ENCODE measurements at places on chromosomes 16 and 17.

DNA sequence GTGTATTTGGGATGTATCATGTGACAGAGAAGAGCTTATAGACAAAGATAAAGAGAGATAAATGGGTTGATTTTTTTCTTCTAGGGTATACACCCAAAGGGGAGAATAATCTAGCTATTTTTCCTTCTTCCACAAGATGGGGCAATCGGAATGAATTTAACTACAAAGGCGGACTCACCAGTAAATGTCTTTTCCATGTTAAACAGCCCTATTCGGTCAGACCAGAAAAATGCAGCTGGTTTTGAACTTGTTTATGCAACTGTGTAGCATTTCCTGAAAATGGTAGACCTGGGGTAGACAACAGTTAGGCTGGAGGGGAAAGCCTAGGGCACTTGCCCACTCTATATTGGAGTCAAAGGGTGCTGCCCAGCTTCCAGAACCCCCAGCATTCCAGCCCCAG lies 477.1 kb downstream of the TOX3 start:
- peak; percentile 33 for DNase-seq

DNA sequence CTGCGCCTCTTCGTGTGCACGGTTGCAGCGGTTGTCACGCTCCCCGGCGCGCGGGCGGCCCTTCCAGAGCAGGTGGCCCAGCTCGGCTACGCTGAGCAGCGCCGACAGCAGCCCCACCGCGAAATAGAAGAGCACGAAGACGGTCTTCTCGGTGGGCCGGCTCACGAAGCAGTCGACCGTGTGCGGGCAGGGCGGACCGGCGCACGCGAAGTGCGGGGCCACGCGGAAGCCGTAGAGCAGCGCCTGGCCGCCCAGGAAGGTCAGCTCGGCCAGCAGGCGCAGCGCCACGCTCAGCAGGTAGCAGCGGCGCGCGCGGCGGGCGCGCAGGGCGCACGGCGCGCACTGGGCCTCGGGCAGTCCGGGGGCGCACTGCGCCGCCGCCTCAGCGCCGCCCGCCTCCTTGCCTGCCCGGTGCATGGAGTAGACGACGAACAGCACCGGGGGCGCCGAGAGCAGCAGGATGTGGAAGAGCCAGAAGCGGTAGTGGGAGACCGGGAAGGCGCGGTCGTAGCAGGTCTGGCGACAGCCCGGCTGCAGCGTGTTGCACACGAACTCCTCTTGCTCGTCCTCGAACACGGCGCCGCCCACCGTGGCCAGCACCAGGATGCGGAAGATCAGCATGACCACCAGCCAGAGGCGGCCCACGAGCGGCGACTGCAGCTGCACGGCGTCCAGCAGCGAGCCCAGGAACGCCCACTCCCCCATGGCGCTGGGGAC lies 1.3 kb downstream of the GJD3 start:
- DNase-seq: no peak

- DNase-seq: no peak
Measured at GRCh38 chr16:86625821-86626220, 47.5 kb downstream of the FOXL1 start.

DNA sequence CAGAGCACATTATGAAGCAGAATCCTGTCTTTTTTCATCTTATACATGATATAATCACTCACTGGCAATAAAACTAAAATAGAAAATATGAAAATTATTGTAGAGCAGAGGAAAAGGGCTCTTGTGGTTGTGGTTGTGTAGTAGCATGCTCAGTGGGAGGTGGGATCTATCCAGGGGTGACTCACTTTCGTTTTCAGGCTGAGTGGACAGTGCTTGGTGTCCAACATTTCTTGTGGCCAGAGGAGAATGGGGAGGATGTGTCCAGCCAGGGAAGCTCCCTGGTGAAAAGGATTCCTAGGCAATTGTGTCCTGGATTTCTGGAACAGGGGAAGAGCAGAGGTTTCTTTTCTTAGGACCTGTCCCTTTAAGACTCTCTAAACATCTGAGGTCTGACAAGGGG lies 31.9 kb upstream of the CPHXL start:
- DNase-seq: no peak

DNA sequence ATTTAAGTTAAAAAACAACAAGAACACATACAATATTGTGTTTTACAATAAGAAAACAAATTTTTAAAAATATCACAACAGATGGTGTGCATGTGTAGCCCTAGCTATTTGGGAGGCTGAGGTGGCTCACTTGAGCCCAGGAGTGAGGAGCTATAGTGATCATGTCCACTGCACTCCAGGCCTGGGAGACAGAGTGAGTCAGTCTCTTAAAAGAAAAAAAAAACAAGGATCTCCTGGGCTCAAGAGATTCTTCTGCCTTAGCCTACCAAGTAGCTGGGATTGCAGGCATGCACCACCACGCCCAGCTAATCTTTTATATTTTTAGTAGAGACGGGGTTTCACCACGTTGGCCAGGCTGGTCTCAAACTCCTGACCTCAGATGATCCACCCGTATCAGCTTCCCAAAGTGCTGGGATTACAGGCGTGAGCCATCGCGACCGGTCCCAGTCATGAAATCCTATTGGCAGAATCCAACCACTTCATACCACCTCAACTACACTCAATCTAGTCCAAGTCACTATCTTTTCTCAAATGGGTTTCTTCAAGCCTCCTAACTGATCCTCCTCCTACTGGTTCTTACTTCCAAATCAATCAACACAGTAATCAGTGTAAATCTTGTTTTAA lies 55.0 kb downstream of the STH start:
- DNase-seq: no peak

- no peak for DNase-seq
Measured at GRCh38 chr16:1281517-1281916, 25.6 kb downstream of the TPSD1 start.

DNA sequence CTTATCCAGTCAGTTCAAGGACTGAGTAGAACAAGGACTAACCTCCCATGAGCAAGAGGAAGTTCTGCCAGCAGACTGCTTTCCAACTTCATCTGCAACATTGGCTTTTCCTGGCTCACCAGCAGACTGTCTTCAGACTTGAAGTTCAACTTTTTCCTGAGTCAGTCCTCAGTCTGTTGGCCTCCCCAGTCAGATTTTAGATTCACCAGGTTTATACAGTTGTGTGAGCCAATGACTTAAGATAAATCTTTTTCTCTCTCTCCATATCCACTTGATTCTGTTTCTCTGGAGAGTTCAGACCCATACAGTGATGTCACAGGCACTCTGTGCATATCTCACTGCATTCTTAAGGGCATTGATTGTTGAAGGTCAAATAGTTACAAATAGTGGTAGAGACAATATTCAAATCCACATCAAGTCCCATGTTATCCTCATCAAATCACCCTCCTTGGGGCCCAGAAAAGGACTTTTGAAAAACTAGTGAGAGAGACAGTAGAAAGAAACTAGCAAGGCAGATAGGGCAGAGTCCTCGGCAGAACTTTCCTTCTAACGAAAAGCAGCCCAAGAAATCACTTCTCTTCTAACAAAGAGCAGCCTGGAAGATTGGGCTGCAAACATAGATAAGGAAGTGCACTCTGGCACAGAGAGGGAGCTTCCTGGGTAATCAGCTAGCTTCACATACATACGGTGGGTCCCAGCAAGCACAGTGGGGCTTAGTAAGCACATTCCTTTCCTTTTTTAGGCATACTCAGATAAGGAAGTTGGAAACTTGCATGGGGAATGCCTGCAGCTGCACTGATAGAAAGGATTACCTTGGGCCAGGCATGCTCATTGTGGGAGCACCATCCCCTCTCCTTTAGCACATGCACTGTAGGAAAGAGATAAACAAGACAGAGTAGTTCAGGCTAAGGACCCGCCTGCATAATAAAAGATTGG lies 132.3 kb upstream of the FAM20A start:
- DNase-seq: no peak

DNA sequence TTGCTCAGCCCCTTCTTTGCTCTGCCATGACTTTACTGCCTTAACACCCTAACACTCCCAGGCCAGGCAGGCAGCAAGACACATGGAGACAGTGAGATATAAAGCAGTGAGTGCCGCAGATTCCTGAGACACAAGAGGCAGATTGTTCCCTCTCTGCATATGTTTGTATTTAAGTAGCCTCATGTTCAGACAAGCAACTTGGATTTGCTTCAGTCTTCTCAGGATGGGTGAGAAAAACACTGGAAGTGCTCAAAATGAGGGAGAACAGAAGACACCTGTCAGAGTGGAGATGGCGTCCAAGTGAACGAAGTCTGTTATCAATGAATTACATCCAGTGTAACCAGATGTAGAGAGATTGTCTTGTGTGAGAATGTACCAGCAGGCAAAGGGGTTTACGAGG lies 86.8 kb downstream of the CES1 start:
- DNase-seq: no peak

- DNase-seq: peak; percentile 92
Measured at GRCh38 chr16:700684-701584, 4.7 kb downstream of the FBXL16 start.

GRCh38 chr17:77725846-77726245 lies 232.7 kb upstream of the TNRC6C start:
- DNase-seq: no peak

- no peak for DNase-seq
Measured at GRCh38 chr17:16259926-16260325, 42.9 kb downstream of the PIGL start.

- DNase-seq: no peak
Measured at GRCh38 chr17:63634163-63634562, 11.9 kb downstream of the MAP3K3 start.

GRCh38 chr16:1459967-1460366 lies 14.9 kb downstream of the CLCN7 start:
- DNase-seq: no peak

DNA sequence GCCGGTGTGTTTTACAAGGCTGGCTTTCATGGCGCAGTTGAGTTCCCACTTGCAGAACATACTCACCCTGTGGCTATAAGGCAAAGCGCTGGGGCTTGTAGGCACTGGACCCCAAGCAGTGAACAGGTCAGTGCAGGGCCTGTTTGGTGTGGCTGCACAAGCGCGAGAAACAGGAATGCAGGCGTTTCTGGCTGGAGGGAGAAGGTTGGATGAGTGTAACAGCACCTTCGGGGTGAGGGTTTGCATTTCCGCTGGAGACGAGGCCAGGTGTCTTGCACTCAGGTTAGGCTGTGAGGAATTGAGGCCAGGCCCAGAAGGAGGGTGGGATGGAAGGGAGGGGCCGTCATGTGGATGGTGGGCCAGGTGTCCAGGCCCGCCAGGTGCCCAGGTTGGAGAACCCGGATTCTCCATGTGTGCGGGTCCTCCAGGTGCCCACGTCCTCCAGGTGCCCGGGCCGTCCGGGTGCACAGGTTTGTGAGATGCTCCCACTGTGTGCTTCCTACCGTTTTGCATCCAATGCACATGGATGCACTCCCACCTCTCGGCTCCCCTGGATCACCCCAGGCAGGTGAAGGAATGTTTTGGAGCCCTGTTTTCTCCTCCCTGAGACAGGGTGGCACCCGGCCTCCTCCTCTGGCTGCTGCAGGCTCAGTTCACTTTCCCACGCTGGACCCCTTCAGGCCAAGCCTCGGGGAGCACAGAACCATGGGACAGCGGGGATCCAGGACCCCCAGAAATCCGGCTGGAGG lies 46.0 kb downstream of the SLC7A5 start:
- DNase-seq: no peak

- no peak for DNase-seq
Measured at GRCh38 chr17:66542129-66542966, 239.9 kb downstream of the PRKCA start.

DNA sequence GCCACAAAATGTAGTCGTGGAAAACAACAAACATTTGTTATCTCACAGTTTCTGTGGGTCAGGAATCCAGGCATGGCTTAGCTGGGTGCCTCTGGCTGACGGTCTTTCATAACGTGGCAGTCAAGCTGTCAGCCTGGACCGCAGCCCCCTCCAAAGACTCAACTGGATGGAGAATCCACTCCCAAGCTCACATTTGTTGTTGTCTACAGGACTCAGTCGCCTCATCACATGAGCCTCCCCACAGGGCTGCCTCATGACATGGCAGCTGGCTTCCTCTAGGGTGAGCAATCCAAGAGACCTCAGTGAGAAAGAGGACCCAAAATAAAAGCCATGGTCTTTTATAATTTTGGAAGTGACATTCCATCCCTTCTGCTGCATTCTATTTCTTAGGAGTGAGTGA lies 34.7 kb upstream of the AKAP1 start:
- no peak for DNase-seq

- DNase-seq: no peak
Measured at GRCh38 chr16:51734220-51734619, 583.1 kb upstream of the SALL1 start.

GRCh38 chr17:83077411-83077810 lies 2.0 kb upstream of the METRNL start:
- no peak for DNase-seq

GRCh38 chr16:2596747-2597559 lies 59.1 kb downstream of the PDPK1 start:
- no peak for DNase-seq

DNA sequence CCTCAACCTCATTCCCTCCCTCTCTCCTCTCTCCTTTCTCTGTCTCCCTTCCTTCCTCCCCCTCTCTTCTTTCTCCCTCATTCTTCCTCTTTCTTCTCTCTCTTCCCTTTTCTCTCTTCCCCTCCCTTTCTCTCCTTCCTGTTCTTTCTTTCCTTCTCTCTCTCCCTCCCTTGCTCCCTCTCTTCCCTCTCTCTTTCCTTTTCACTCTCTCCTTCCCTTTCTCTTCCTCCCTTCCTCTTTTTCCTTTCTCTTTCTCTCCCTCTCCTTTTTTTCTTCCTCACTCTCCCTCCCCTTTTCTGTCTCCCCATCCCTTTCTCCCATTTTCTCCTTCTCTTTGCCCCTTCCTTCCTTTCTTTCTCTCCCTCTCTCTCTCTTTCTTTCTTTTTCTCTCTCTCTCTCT lies 7.9 kb upstream of the ELAC2 start:
- DNase-seq: no peak

DNA sequence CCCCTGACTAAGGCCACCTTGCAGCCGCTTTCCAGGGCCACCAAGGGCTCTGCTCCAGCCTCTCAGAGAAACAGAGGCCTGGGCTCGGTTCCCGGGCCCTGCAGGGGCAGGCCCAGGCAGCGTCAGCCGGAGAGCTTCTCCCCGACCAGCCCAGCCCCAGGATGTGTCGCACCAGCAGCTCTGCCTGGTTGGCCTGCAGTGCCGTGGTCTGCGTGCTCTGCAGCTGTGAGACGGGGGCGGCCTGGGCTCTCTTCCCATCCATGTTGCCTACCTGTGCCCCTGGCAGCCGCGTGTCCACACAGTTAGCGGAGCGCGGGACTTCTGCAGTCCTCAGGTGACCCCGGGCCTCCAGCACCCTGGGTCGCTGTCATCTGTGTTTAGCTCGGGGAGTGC lies 4.8 kb downstream of the IGFALS start:
- no peak for DNase-seq

DNA sequence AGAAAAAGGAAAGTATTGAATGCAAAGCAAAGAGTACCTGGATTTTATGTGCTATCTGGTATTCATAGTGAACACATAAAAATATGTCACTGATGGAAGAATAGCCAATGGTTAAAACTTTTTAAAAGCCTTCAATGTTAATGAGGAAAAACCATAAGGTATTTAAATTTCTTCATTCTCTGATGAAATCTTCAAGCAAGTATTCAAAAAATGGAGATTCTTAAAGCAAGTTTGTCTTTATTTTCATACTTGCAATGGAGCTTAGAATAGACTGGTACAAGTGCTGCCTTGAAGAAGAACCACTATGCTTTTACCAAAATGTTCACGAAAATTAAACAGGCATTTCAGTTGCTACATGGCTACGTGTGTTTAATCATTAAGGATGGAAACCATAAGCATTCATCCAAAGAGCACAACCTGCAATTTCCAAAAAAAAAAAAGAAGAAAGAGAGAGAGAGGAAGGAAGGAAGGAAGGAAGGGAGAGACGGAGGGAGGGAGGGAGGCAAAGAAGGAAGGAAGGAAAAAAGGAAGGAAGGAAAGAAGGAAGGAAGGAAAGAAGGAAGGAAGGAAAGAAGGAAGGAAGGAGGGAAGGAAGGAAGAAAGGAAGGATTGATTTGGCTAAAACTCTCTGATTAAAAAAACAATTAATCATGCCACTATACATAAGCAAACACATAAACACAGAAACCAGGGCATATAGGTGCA lies 17.6 kb downstream of the HS3ST3A1 start:
- no peak for DNase-seq

Data from iPS-NIHi11 (cell line).